Activated naive CD4-positive, alpha-beta T cell treated with anti-CD3 and anti-CD28 coated beads, Interleukin-2, amount 50 U/mL, for 72 hours (primary cell): ENCODE measurements at places on chromosomes 13 and 19.

DNA sequence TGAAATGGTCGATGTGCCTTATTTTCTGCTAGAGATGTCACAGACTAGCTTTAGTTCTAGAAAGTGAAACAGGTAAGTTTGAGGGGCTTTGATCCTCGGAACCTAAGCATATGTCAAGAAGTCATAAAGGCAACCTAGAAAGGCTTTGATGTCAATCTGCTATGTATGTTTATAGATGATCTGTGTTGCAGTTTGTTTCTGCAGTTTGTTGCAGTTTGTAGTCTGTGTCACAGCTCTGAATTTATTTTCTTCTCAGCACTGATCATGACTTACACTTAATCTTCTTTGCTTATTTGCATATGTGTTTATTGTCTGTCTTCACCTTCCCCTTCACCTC lies 5.9 kb downstream of the LSM14A start:
- DNase-seq = no peak

- DNase-seq = no peak
Observed at GRCh38 chr13:91122766-91123165, 224.7 kb upstream of the MIR17HG start.

DNA sequence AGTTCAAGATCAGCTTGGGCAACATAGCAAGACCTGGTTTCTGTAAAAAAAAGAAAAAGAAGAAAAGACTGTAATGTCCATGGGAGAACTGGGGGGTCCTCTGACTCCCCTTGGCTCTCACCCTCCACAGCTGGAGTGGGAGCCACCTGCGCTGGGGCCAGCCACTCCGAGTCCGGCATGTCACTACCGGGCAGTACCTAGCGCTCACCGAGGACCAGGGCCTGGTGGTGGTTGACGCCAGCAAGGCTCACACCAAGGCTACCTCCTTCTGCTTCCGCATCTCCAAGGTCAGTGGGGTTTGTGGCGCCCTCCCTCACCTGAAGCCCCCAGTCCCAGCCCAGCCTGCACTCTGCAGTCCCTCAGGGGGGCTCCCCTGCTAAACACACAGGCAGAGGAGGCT lies 14.7 kb downstream of the RYR1 start:
- DNase-seq = no peak

GRCh38 chr19:31256593-31256960 lies 92.7 kb downstream of the TSHZ3 start:
- no peak for DNase-seq

- DNase-seq = no peak
Observed at GRCh38 chr19:13011653-13012389, 16.5 kb downstream of the NFIX start.

DNA sequence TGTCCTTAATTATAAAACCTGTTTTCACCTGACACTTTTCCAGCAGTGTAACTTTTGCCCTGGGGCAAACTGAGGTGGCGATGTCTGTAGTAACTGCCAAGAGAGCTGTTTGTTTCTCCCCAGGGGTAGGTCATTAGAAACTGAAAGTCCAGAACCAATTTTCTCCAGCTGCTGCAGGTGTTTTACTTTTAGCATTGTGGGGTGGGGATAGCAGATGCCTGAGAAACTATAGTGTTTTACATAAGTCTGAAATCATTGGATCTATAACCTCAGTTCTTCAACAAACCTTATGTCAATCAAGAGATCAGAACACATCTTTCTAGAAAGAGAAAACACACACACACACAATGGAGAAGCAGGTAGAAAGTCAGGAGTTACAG lies 92.7 kb downstream of the LHFPL6 start:
- DNase-seq = no peak

DNA sequence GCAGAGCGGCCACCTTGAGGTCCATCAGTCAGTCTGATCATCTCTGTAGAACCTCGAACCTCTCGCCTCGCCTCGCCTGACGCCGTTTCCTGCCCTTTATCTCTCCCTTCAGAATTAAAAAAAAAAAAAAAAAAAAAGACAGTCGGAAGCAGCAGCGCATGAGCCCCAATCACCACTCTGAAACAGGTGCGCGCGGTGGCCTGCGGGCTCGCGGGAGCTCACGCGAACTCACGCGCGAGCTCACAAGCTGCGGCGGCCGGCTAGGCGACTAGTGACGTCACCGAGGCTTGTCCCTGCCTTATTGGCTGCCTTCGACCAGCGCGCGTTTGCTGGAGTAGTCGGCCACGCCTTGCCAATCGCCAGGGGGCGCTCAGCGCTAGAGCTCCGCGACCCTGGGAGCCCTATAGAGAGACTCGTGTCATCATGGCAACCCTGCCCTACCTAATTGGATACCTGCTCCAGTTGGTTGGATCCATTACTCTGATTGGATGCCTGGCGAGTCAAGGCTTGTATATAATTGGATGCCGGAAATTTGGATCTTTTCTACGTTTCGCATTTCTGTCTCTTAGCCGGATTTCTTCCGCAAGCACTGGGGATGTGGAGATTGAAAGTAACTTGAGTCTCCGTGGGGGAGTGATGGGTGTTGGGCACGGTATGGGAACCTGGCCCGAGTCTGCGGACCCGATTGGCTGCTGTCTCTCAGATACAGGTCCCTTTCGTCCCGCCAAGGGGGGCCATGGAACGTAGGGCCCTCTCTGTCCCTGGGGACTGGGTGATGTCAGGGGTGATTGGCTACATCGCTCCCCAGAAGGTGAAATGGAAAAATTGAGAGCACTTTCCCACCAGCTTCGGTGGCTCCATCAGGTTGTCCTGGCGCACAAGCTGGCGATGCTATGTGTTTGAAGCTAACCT lies 31.6 kb downstream of the SYT3 start:
- peak; percentile 95 for DNase-seq

GRCh38 chr13:53121131-53121773 lies 92.6 kb downstream of the OLFM4 start:
- no peak for DNase-seq

GRCh38 chr13:95217920-95218830 lies 83.1 kb downstream of the ABCC4 start:
- DNase-seq = no peak

DNA sequence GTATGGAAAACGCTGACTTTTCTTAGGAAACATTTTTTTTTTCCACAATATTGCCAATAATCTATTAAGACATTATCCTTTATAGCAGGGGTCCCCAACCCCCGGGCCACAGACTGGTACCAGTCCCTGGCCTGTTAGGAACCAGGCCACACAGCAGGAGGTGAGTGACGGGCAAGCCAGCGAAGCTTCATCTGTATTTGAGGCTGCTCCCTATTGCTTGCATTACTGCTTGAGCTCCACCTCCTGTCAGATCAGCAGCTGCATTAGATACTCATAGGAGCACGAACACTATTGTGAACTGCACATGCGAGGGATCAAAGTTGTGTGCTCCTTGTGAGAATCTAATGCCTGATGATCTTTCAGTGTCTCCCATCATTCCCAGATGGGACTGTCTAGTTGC lies 793.7 kb downstream of the SLITRK5 start:
- DNase-seq = no peak

DNA sequence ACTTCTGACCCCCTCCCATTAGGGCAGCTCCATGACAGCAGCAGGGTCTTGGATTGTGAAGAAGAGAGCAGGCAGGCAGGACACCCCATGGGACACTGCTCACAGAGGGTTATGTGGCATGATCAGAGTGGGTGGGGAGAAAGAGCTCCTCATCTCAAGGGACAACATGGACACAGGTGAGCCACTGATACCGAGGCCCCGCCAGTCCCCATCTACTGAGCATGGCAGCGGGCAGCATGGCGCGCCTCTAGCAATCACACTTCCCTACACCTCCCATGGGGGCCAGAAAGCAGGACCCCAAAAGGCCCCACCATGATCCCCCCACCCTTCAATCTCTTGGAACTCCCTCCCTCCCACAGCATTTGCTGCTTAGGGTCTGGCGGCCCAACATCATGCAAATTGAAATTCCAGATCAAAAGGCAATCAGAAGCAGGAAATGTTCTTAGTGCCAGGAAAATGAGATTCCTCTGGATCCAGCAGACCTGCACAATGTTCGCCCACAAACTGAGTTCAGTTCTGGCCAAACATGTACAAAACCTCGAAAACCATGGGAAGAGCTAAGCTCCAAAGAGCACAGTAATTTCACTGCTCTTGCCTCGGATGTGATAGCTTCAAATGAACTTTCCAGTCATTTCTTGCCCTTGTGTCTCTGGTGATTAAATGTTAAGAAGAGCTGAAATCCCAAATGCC lies 14.8 kb downstream of the DOCK9 start:
- no peak for DNase-seq

- DNase-seq = no peak
Observed at GRCh38 chr13:66359910-66360552, 870.1 kb downstream of the PCDH9 start.

GRCh38 chr13:31805841-31806240 lies 66.5 kb downstream of the RXFP2 start:
- no peak for DNase-seq

DNA sequence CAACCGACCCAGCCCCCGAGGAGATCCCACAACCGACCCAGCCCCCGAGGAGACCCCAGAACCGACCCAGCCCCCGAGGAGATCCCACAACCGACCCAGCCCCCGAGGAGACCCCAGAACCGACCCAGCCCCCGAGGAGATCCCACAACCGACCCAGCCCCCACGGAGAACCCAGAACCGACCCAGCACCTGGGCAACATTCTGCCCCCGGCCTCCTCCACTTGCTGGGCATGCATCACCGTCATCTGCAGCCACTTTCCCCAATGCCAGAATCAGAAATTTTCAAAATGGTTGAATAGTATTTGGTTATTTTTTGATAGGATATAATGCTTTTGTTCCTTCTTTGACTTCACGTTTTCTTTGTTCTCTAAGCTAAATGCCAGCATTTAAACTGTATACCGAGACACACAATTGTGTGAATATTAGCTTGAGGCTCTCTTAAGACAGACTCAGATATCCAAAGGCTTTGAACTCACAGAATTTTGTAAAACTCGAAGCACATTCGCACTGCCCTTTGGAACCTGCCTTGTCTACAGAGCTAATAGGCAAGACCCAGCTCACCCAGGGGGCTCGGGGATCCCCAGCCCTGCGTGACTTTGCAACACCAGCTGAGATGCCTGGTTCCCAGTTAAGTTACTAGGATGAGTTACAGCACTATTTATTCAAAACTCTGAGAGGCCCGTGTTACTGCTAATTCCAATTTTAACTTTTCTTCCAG lies 15.5 kb upstream of the RASA3 start:
- DNase-seq = no peak

- DNase-seq = no peak
Observed at GRCh38 chr13:27132538-27132937, 39.1 kb downstream of the USP12 start.

DNA sequence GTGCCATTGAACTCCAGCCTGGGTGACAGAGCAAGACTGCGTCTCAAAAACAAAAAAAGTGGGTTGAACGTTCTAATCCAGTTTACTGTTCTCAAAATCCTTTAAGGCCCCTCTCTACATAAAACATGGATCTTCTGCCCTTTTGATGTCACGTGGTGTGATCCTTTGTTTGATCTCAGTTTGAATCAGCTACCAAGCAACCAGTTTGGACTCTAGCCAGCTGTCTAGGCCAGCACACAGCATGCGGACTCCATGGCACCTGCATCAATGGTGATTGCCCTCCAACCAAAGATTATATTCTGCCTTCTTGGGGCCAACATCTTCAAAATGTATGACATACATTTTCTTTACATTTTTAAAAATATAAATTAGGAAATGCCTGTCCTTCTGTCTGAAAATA lies 365.4 kb downstream of the NDFIP2 start:
- no peak for DNase-seq
